ENCODE measurements at places on chromosomes 2 and 18.

DNA sequence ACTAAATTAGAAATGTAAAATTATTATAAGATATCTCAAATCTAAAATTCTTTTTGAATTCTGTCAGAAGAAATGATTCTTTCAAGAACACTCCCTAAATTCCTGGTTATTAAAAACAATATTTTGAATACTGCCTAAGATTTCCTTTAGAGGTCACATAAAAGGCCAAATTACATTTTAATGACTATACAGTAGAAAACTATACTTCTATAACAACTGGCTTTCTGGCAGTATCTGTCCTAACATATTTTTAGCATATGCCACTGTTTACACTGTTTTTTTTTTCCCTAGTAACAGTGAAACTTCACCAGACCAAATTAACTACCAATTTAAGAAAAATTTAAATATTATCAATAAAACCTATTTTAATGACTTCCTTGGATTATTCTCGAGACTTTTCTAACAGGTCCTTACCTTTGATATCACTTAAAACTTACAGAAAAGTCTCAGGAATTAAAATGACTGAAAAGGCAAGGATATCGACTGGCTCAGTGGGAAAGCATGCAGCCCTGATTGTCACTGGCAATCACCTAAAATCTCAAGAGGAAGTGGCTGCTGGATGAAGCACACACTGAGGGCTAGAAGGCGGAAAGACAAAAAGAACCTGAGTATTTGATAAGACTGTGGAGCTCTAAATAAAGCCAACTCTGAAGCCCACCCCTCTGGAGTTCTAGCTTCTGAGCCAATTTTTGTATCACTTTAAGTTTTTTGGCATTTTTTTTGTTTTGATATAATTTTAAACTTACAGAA lies 59.6 kb downstream of the SPIRE1 start:
- DNase-seq, result no peak

DNA sequence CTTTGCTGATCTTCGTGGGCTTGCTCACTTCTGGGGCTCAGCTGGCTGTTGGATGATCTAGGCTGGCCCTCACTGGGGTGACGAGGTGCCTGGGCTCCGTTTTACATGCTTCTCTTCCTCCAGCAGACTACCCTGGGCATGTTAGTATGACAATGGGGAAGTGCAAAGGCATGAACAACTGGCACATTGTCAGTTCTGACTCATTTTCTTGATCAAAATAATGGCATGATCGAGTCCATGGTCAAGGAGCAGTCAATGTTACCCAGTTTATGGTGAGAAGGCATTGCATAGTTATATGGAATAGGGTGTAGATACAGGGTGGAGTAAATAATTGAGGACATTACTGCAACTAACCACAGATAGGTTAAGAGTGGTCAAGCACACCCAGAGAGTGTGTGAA lies 10.0 kb upstream of the UPP2 start:
- DNase-seq, result no peak

DNA sequence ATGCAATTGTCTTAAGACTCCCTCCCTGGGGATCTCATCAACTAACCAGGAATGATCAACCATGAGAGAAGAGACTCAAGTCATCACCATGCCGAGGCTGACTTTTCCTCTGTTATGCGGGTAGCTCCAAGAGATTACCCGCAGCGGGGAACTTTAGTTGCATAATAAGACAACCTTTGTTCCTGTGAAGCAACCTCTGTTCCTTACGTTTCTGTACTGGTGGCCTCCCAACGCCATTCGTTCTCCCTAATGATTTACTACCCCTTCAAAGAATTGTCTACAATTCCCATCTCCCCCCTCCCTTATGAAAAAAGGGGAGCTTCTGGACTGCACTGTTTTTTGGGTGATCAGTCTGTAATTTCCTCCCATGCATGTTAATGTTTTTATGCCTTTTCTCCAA lies 66.1 kb upstream of the LRPPRC start:
- DNase-seq, result peak; percentile 30

GRCh38 chr2:218020966-218021535 lies 18.3 kb upstream of the TNS1 start:
- no peak for DNase-seq

All from ELF-1 (cell line).